Fibroblast of skin of right biceps (primary cell): ENCODE measurements at places on chromosomes 3 and 15.
A peak's percentile ranks its signal among the peaks of the same experiment; 100 is the strongest.

- DNase-seq: peak; percentile 33
These were observed 33.2 kb downstream of the ARNT2 start for GRCh38 chr15:80437334-80437891.

DNA sequence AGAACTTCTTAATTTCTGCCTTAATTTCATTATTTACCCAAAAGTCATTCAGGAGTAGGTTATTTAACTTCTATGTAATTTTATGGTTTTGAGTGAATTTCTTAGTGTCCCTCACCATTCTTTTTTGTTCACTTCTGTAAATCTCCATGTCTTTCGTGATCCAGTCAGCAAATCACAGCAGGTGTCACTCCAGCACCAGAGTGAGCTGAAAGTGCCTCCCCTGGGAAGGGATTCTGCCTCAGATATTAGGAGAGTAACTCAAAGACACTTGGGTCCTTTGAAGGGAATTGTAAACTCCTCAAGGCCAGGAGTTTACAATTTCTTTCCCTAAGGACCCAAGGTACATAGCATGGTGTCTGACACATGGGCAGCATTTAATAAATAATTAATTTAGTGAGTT lies 207.6 kb upstream of the AZI2 start:
- DNase-seq: no peak

DNA sequence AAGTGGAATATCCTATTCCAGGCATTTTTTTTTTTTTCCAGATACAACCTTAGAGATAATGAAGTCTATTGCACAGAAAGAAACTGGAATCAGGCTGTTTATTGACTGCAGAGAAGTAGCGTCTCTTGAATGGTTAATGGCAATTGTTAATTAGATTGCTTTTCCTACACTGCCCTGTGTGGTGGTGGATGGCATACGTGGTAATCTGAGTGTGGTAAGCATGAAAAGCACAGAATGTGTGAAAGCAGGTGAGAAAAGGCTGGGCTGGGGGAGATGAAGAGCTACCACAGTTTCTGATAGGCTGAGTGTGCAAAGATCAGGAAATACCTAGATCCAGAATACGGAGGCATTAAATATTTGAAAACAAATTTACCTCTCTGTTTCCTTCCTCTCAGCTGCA lies 486.3 kb upstream of the TBL1XR1 start:
- no peak for DNase-seq

- no peak for DNase-seq
These were observed 163.3 kb downstream of the PGPEP1L start for GRCh38 chr15:98844261-98844660.

- DNase-seq: no peak
These were observed 132.5 kb downstream of the RBPMS2 start for GRCh38 chr15:64642875-64643274.

- no peak for DNase-seq
These were observed 124.2 kb downstream of the TMCO5A start for GRCh38 chr15:38058596-38059075.

DNA sequence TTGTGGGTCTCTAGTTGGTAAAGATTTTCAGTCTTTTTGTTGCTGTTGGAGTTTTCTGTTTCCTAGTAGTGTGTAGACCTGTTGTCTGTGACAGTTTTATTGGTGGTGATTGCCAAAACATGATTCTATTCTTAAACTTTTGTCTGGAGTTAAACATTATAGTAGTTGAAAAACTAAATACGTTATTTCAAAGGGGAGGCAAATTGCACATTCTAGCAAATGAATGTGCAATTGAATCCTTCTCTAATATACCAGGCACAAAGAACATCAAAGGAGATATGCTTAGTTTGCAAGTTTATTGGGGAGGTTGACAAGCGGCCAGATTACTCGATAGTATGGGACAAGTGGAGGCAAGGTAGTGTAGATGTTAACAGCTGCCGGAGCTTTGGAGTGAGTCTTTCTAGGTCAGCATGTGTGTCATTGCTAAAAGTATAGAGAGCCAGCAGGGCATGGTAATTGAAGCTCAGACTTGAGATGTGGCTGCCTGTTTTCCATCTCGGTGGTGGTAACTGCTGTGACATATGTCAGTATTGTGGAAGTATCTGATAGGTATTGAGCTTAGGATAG lies 20.6 kb downstream of the CHD2 start:
- no peak for DNase-seq

DNA sequence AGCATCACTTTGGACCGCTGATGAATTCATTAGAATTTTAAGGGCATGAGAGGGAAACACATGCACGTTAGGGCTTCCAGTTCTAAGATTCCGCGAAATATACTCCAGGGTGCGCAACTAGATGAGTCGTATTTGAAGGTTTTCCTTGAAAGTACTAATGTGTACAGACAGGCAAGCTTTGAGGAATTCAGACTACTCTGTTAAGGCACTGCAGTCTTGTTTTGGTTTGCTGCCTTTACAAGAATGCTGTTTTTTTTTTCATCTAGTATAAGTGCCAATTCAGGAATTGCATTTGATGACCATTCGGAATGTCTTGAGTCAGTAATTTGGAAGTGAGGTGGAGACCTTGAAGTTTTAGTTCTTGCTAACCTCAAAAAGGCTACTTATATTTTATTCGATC lies 19.1 kb downstream of the TRNT1 start:
- peak; percentile 30 for DNase-seq

GRCh38 chr15:59656897-59657634 lies at the start of gene GTF2A2:
Gene GTF2A2, minus strand, starts transcription at chr15:59657515. Its CDS starts 5,238 bp downstream, at chr15:59652277.
- DNase-seq: peak; percentile 93

- peak; percentile 99 for DNase-seq
These were observed 123.0 kb upstream of the SPRED1 start for GRCh38 chr15:38129531-38130204.

- DNase-seq: no peak
These were observed 56.5 kb upstream of the ABHD17C start for GRCh38 chr15:80638553-80639167.

- DNase-seq: no peak
These were observed 64.9 kb downstream of the DPH6 start for GRCh38 chr15:35481064-35481463.

GRCh38 chr15:22978691-22979237 lies 1.4 kb downstream of the CYFIP1 start:
- DNase-seq: no peak
